Activated CD4-positive, alpha-beta T cell treated with anti-CD3 and anti-CD28 coated beads, Interleukin-2, amount 10 ng/mL, durations not matched to agents 7 days and 5 days (primary cell): ENCODE measurements at places on chromosomes 6 and 20.

DNA sequence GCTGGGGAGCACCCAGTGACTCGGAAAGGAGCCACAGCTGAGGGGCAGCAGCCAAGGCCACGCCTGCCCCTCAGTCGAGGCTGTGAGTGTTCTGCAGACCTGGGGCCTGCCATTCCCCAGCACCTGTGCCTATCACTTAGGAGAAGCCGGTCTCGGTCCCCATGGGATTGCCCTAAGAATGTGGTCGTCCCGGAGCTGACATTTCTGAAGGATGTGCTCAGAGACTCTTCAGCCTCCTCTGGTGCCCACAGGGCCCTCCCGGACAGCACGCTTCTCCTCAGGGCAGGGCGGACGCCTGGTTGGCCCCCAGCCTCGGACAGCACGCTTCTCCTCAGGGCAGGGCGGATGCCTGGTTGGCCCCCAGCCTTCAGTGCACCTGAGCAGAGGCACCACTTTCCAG lies 223.9 kb downstream of the ERMARD start:
- DNase-seq: no peak

- DNase-seq: no peak
These were observed 70.5 kb upstream of the MYLIP start for GRCh38 chr6:16058201-16058928.

GRCh38 chr6:143741480-143741879 lies 63.7 kb downstream of the PHACTR2 start:
- no peak for DNase-seq

- DNase-seq: no peak
These were observed 47.1 kb downstream of the FHL5 start for GRCh38 chr6:96610019-96610418.

- peak; percentile 38 for DNase-seq
These were observed 62.7 kb downstream of the FYN start for GRCh38 chr6:111810294-111811131.

GRCh38 chr6:158255989-158256601 lies 56.2 kb upstream of the TULP4 start:
- peak; percentile 41 for DNase-seq

DNA sequence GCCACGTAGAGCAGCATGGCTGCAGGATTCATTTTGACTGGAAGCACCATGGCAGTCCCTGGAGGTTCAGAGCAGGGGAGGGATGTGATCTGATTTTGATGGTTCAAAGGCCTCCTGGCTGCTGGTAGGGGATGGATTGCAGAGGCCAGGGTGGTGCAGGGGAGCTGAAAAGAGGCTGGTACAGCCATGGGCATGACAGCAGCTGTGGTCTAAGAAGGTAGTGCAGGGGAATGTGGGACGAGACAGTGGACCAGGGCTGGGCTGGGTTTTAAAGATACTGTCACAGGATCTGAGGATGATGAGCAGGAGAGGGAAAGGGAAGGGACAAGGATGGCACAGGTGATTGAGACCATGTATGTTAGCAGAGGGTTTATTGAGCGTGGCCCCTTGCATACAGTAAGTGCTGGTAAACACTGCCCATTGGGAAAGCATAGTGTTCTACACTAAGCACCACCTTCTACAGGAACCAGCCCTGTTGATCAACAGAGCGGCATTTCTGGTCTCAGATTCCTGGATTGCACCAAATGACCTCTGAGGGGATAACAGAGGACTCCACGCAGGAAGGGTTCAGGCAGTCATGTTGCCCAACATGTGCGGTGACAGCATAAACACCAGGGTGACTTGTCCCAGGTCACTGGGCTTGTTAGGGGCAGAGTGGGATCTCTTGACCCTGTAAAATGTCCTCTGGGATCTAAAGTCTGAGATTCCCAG lies 14.5 kb upstream of the SIRPA start:
- no peak for DNase-seq

DNA sequence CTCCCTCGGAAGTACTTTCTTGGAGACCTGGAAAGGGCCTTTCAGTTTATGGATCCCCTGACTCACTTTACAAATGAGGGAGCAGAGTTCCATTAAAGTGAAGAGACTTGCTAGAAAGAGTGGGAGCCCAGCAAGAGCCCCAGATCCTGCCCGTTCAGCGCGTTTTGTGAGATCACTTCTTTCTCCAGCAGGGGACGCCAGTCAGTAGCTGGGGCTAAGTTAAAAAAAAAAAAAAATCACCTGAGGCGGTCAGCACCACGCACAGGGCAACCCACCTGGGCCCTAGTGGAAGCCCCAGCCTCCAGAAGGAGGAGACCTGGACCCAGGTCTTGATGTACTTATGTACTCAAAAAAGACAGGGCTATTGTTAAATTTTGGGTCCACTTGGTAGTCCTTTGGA lies 274.5 kb upstream of the RNF24 start:
- no peak for DNase-seq

- DNase-seq: peak; percentile 59
These were observed at the start of gene PDE7B for GRCh38 chr6:135851442-135852271. PDE7B (plus strand) TSS chr6:135851701.

- no peak for DNase-seq
These were observed 46.4 kb downstream of the ORC3 start for GRCh38 chr6:87636315-87636714.

DNA sequence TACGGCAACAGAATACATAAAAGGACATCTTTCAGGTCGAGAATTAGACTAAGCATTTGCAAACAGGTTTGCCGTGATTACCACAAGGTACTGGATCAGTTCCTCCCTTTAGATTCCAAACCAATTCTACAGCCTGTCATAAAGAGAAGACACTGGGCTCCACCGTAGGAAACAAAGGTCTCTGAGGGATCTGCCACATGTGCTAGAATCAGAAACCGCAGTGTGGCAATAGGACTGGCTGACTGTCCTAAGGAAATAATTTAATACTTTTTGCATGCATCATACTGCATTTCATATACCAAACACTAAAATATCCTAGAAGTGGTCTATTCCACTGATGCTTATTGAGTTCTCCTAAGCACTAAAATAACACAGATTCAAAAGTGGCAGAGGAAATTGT lies 59.2 kb downstream of the POPDC3 start:
- DNase-seq: no peak

GRCh38 chr20:10621149-10621548 lies 52.6 kb downstream of the JAG1 start:
- no peak for DNase-seq

DNA sequence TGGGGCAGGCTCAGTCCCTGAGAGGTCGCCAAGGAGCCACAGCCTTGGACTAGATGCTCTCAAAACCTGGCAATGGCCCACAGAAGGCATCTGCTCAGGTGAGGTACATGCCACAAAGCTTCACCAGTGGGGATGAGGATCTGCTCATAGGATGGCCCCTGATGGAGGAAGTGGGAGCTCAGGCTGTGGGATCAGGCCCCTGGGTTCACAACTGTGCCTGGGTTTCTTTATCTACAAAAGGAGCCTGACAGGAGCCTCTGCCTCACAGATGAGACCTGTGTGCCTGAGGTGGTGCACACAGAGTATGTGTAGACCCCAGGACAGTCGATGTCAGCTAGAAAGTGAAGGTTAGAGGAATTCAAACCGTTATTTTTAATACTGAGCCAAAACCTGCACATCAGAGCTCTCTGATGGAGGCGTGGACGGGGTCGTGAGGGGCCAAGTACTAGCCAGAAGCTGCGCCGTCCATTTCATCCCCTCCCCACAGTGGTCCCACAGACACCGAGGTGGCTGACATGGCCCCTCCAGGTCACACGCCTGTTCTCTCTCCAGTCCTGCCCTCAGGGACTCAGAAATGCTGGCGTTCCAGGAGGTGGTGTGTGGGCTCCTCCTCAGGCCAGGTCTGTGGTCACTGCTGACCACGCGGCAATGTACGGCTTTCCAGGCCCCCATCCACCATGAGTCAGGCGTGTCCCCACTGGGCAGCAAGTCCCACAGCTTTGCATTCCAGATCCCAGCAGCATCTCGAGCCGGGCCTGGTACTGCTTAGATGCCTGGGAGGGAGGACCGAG lies 33.3 kb downstream of the NTSR1 start:
- no peak for DNase-seq

DNA sequence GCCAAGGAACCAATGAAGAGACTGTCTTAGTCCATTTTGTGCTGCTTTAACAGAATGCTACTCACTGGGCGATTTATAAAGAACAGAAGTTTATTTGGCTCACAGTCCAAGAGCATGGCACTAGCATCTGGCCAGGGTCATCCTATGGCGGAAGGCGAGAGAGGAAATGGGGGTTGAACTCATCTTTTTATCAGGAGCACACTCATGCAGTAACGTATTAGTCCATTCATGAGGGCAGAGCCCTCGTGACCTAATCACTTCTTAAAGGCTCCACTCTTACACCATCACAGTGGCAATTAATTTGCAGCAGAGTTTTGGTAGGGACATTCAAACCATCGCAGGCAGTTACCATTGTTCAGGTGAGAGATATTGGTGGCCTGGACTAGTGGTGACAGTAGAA lies 8.5 kb downstream of the ARFGEF2 start:
- DNase-seq: no peak

DNA sequence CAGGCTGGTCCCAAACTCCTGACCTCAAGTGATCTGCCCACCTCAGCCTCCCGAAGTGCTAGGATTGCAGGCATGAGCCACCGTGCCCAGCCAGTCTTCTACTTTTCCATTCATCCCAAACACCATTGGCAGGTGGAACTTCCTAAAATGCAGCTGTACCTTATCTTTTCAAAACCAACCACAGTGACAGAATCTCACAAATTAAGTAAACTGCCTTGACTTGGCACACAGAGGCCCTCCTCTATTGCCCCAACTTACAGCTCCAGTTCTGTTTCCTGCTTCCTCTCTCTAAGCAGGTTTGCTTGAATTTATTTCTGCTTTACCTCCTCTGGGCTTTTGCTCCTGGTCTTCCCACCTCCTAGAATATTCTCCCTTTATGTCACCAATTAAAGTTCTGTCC lies 7.6 kb downstream of the MYB start:
- DNase-seq: no peak

GRCh38 chr20:64149809-64150560 lies 14.3 kb upstream of the MYT1 start:
- no peak for DNase-seq

- DNase-seq: no peak
These were observed 62.2 kb upstream of the FABP7 start for GRCh38 chr6:122717350-122717749.

- no peak for DNase-seq
These were observed 182.7 kb upstream of the SALL4 start for GRCh38 chr20:51985013-51985415.

GRCh38 chr20:46494077-46494476 lies 19.3 kb downstream of the ZNF334 start:
- no peak for DNase-seq

DNA sequence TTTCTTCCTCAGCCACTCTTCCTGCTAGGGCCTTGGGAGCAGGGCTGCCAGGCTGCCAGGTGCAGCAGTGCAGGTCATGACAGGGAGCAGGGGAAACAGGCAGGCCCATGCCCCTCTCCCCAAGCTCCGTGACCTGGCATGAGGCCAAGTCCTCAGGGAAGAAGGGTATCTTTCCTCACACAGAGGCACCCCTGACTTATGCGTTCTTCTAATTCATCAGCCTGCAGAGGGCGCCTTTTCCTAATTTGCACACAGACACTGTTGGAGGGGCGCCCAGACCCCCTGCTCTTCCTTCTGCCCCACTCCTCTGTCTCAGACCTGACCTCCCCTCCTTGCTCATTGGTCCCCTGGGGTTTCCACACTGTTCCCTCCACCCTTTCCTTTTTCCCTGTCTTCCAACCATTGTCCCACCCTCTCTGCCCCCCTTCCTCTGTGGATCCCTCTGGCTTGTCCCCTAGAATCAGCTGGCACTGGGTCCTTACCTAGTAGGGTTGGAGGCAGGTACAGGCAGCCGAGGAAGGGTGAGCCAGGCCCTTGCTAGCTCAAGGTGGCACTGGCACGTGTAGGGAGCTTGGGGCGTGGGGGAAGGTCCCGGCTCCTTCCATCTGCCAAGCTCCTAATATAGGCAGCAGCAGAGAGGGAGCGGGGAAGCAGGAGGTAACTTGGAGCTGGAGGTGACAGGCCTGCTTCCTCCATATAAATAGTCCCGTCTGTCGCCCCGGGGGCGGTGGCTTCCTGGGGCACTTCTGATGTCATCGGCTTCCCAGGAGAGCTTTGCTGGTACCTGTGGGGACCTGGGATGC lies 154.9 kb upstream of the MLN start:
- DNase-seq: no peak

- no peak for DNase-seq
These were observed 17.5 kb upstream of the SDCBP2 start for GRCh38 chr20:1346315-1346969.

- no peak for DNase-seq
These were observed 71.2 kb upstream of the EMILIN3 start for GRCh38 chr20:41437836-41438235.
